ENCODE measurements at places on chromosomes 13 and 19.

- DNase-seq = no peak
Measured at GRCh38 chr13:83709426-83710132, 172.7 kb downstream of the SLITRK1 start.

- DNase-seq = no peak
Measured at GRCh38 chr13:98880677-98881076, 97.2 kb downstream of the DOCK9 start.

- no peak for DNase-seq
Measured at GRCh38 chr19:13781547-13781946, 7.3 kb downstream of the C19orf53 start.

- no peak for DNase-seq
Measured at GRCh38 chr13:85520445-85520844, 278.8 kb downstream of the SLITRK6 start.

DNA sequence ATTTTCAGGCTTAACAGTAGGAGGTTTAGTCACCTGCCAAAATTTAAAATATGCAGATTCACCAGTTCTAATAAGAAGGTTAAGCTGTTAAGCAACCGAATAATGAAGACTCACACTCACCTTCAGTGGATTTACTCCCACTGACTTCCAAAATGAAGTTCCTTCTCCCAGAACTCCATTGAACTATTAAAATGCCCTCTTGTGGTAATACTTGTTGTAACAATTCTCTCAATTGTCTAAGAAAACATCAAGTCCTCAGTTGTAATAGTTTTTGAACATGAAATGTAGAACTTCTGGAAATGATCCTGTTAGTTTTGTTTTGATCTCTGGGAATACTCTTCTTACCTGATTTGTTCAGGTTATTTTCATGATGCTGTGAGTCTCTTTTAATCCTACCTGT lies 522.0 kb upstream of the ATXN8OS start:
- DNase-seq = no peak

GRCh38 chr19:4066682-4067395 lies at the start of gene ZBTB7A:
Gene ZBTB7A, minus strand, starts transcription at chr19:4066899. Its CDS starts 11,667 bp downstream, at chr19:4055232.
- peak; percentile 69 for DNase-seq

All from stimulated activated CD4-positive, alpha-beta T cell treated with anti-CD3 and anti-CD28 coated beads, Interleukin-1b, Interleukin-23, amount 100 ng/mL, for 4 hours (primary cell).